ENCODE measurements at places on chromosomes 11 and 22. TPM values are rescaled to one million over a fixed set of nuclear protein-coding genes. Genes with fewer than 3 reads are reported as not detected.

DNA sequence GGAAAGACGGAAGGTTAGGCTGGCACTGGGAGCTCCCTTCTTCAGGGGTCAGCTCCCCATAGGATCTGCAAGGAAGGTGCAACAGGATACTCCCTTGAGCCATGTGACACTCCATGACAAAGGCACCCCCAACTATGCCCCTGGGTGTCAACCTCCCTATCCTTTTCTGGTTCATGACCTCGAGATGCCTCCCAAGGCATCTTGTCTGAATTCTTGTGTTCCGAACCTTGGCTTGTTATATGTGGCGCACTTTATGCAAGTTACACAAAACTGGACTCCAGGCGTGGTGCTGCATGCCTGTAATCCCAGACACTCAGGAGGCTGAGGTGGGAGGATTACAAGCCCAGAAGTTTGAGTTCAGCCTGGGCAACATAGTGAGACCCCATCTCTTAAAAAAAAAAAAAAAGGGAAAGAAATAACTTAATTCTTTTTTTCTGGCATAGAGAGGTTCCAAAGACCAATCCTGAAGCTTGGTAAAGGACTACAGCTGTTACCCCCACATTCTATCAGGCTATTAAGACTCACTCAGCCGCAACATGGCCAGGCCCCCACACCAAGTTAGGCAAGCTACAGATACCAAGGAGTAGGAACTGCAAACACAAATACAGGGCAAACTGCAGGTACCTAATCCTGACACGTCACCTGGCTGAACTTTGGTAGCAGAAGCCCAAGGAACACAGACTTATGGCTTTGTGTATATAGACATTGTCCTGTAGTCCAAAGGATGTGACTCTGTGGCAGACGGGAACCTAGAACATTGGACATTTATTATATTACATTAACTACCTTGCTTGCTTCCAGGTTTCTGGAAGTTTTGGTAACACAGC is 1.4 kb downstream of the C11orf24 start:
- peak; percentile 81 for DNase-seq

- DNase-seq, result no peak
Observed at GRCh38 chr22:47836957-47837356, 1074.5 kb downstream of the TBC1D22A start.

DNA sequence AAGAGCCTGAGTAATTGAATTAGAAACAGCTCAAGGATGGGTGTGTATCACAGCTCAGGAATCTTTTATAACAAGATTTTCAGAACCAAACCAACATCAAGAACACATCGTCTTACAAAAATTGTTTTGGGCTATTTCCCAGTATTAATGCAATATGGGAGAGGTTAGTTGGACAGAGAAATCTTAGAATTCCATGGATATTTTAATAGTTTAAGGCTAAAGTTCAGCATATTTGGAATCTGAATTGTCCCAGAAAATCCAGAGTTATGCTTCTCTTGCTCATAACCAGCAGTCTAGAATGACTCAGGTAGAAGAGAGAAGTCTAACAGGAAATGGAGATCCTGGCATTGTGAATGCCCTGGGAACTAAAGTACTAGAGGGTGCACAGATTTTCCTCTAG is 74.6 kb downstream of the ADM start:
- no peak for DNase-seq

DNA sequence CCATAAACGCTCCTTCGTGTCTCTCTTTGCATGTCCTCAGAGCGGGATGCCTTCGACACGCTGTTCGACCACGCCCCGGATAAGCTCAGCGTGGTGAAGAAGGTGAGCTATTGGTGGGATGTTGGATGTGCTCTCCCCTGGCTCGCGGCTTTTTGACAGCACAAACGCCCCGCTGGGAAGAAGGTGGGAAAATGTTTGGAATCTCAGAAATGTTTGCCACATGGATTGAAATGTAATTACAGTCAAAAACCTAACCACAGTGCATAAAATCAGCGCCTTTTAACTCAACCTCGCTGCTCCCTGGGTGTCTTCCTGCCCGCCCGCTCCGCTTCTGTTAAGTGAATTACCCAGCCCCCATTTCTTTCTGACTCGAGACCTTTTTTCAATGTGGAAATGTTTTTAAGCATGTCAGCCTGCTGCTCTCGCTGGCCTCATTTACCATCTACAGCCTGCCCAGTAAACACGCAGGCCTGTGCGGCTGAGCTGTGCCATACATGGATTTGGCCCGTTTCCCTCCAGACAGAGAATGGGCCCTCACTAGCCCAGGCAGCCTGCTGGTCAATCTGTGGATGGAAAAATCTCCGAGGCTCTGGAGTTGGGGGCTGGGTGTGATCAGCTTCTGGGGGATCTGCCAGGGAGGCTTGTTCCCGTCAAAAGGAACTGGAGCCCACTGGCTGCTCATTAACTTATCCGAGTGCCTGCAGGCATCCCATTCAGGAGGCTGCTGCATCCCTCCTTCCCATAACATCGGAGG is 32.7 kb upstream of the PARVG start:
- DNase-seq, result no peak

- DNase-seq, result no peak
Observed at GRCh38 chr22:27809226-27809603, 7.7 kb upstream of the MN1 start.

- DNase-seq, result no peak
Observed at GRCh38 chr11:119377112-119377901, 4.2 kb downstream of the USP2 start.

- DNase-seq, result no peak
Observed at GRCh38 chr11:105297463-105297862, 157.9 kb upstream of the CARD18 start.

GRCh38 chr11:68127714-68128681 is 6.8 kb upstream of the CHKA start:
- DNase-seq, result peak; percentile 76

- no peak for DNase-seq
Observed at GRCh38 chr11:26865703-26866102, 128.2 kb upstream of the FIBIN start.

- DNase-seq, result no peak
Observed at GRCh38 chr11:129451524-129451923, 75.9 kb downstream of the BARX2 start.

DNA sequence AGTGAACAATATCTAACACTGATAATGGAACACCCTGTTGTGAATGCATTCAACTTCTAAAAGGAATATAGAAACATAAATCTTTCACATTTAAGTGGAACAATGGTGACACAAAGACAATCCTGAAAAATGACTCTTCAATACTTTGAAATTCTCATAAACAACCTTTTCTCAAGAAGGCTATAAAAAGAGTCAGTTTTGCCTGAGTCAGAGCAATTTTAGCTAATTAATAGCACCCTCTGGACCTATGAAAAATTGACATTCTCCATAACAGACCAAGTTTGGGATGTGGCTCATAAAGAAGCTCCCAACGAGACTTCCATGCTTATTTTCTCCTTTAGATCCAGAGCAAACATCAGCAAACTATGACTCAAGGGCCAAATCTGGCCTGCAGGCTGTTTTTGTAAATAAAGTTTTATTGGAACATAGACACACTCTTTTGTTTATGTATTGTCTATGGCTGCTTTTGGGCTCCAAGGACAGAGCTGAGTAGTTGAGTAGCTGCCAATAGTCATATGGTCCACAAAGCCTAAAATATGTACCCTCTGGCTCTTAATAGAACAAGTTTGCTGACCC is 108.0 kb downstream of the MAML2 start:
- no peak for DNase-seq

- no peak for DNase-seq
Observed at GRCh38 chr11:118084247-118084646, 2.5 kb downstream of the SMIM35 start.

DNA sequence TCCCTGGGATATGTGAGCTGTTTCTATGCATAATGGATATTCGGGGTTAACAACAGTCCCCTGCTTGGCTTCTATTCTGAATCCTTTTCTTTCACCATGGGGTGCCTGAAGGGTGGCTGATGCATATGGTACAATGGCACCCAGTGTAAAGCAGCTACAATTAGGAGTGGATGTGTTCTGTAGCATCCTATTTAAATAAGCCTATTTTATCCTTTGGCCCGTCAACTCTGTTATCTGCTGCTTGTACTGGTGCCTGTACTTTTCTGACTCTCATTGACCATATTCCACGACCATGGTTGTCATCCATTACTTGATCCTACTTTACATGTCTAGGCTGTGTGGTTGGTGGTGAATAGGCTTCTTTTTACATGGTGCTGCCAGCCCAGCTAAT is 1.3 kb downstream of the TUG1 start:
- DNase-seq, result no peak

GRCh38 chr11:84993386-84993785 is 633.8 kb downstream of the DLG2 start:
- no peak for DNase-seq

DNA sequence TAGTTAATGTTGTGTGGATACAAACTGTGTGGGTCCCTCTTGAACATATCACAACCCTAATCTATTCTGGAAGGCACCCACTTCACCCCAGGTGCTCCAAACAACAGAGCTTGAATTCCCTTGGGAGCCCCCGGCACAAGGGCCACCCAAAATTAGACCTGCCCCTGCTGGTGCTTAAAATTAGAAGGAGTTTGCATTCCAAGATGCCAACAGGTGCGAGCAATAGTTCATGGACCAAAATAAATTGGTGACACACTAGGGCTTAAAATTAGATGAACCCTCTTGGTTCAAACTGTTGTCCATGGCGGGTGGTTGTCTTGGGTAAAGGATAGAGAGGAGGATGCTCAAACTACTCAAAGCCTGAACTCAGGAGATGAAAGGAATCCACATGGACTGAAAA is 291.5 kb downstream of the MN1 start:
- no peak for DNase-seq

- no peak for DNase-seq
Observed at GRCh38 chr11:99592266-99592665, 571.5 kb downstream of the CNTN5 start.

Gene NEFH
- total RNA-seq, result 0.15 TPM

Gene SLC22A12
- not detected for total RNA-seq

Gene GGTLC2
- total RNA-seq, result not detected

Gene NXPE1
- total RNA-seq, result not detected

Gene C22orf31
- total RNA-seq, result not detected

Gene PAAF1
- total RNA-seq, result 9.9 TPM

Gene CDC42BPG
- 1.2 TPM for total RNA-seq

Gene HSPB2
- total RNA-seq, result 0.13 TPM

Gene GAL3ST3
- not detected for total RNA-seq

All from left lobe of liver (tissue), 2 donors.